ENCODE measurements at places on chromosomes 13 and 19.

DNA sequence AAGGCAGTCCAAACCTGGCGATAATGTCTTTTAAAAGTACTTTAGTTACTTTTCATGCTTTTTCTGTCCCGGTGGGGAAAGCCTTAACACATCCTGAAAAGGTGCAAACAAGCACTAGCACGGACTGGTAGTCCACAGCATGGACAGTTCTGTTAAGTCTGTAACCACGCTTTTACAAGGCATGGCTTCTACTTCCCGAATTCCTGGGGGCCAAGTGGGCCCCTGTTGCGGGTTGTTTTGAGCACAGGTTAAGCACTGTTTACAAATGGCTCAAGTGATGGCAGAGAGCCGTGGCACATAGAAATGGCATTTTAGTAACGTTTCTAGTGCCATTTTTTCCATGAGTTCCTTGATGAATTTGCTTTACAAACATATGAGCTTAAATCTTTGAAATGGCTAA is 37.6 kb downstream of the ZNF493 start:
- DNase-seq, result no peak

GRCh38 chr19:29268721-29269393 is 55.9 kb upstream of the UQCRFS1 start:
- DNase-seq, result no peak

DNA sequence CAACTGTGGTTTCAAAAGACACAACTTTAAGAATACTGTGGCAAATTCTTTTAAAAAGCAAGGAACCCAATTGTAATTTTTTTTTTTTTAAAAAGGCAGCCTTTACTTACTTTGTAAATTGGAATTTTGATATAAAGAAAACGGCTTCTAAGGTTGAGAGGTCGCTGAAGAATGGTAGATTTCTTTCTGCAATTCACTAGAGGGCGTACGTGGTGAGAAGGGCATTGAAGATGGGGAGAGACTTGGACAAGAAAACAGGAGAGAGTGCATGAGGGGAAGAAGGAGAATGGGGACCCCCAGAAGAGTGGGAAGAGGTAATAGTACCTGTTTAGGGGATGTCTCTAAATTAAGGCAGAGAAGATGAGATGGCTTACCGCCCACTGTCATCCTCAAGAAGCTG is 33.5 kb upstream of the PABPC3 start:
- DNase-seq, result no peak

DNA sequence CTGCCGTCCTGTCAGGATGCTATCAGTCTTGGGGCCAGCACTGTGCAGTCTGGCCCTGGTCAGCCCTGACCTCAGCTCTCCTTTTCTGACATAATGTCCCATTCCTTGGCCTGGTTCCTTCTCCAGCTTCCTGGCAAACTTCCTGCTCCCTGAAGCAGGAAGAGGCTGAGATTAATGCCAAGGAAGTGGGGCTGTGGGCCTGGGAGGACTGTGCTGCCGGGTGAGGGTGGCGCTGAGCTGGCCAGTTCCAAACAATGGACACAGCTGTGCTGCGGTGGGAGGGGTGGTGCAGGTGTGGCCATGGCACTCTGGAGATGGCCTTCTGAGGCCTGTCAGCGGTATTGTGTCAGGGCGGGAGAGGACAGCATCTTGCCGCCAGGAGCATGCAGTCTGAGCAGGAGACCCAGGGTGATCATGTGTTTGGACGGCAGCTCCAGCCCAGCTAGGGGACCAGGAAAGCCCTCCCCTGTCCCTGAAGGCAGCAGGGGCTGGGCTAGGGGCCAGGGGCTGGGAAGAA is 30.9 kb downstream of the TUBA3C start:
- no peak for DNase-seq

GRCh38 chr19:12843999-12844732 is 5.9 kb downstream of the MAST1 start:
- DNase-seq, result no peak

DNA sequence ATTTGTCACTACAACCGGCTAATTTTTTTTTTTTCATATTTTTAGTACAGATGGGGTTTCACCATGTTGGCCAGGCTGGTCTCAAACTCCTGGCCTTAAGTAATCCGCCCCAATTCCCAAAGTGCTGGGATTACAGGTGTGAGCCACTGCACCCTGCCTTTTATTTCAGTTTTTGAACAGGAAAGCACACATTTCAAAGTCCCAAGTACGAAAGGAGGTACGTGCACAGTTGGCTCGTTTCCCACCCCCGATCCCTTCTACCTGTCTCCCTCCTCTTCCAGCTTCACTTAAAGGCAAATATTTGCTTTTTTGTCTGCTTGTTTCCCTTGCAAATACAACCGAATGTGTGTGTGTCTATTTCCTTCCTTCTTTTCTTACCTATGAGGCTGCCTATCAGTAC is 30.5 kb downstream of the ZIC5 start:
- DNase-seq, result no peak

DNA sequence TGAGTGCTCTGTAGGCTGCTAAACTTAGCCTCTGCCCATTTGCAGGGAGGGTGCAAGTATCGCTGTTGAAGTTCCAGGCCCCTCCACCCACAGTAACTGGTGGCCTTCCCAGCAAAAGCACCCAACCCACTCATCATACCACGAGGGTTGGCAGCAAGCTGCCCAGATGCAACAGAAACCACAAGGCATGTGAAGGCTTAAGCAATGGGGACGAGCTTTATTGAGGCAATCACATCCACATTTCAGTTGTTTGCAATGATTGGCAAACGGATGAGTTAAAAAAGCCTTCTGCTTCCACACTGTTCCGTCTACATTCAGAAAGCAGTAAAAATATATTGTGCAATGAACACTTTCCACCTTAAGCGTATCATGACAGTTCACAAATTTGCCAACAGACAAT is 10.3 kb downstream of the GJB6 start:
- DNase-seq, result no peak

DNA sequence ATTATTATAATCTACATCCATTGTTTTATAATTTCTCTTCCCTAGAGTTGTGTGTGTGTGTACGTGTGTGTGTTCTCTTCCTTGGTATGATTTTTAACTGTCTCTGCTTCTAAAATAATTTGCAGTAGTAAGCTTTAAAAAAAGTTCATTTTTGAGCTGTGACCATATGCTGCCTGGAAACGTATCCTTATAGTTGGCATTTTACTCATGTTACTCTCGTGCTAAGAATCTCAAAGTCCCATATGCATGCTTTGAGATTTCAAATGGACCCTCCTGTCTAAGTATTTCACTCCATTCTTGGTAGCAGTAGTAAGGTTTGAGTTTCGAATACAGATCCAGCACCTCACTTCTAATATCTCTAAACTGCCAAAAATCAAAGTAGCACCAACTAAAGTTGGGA is 109.9 kb downstream of the RXFP2 start:
- no peak for DNase-seq

Data from stimulated activated CD8-positive, alpha-beta memory T cell treated with anti-CD3 and anti-CD28 coated beads, Interleukin-7, amount 100 ng/mL, for 1 hour (primary cell).